ENCODE measurements at places on chromosomes 7 and 10.
A peak's percentile ranks its signal among the peaks of the same experiment; 100 is the strongest.

DNA sequence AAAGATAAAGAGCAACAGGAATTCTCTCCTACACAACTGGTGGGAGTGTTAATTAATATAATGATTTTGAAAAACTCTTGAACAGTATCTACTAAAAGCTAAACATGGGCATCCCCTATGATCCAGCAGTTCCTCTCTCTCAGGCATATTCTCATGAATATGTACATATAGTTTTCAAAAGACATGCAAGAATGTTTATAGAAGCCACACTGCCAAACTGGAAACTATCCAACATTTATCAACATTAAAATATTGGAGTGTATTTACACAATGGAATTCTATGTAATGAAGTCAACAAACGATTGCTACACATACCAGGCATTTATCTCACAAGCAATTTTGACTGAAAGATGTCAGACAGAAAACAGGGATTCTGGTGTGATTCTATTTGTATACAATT lies 404.5 kb upstream of the ANKRD30A start:
- no peak for DNase-seq

GRCh38 chr7:22633954-22634474 lies 93.0 kb upstream of the IL6 start:
- no peak for DNase-seq

DNA sequence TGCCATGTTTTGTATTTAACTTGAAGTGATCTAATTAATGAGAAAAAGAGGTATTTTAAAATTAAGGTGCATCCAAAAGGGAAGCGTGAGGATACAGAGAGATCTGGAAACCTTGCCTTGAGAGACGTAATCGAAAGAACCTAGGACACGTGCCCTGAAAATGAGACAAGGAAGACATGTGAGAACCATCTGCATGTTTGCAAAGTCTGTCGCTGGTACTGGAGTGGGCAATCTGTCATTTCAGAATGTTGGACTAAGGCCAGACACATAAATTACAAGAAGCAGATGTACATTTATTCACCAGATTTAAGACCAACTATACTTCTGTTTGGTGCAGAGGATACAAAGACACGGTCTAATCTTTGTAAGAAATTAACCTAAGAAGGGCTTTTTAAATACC lies 9.2 kb downstream of the AGR2 start:
- DNase-seq, result no peak

GRCh38 chr7:143068446-143068845 lies 16.3 kb downstream of the OR6V1 start:
- DNase-seq, result no peak

- peak; percentile 36 for DNase-seq
These were observed 78.1 kb upstream of the TBX20 start for GRCh38 chr7:35331730-35332678.

All from heart right ventricle (tissue), 16 donors.